Ovary (tissue), 10 donors: ENCODE measurements at places on chromosomes 1 and 21.

- no peak for DNase-seq
Measured at GRCh38 chr1:92194511-92194910, 23.2 kb upstream of the C1orf146 start.

DNA sequence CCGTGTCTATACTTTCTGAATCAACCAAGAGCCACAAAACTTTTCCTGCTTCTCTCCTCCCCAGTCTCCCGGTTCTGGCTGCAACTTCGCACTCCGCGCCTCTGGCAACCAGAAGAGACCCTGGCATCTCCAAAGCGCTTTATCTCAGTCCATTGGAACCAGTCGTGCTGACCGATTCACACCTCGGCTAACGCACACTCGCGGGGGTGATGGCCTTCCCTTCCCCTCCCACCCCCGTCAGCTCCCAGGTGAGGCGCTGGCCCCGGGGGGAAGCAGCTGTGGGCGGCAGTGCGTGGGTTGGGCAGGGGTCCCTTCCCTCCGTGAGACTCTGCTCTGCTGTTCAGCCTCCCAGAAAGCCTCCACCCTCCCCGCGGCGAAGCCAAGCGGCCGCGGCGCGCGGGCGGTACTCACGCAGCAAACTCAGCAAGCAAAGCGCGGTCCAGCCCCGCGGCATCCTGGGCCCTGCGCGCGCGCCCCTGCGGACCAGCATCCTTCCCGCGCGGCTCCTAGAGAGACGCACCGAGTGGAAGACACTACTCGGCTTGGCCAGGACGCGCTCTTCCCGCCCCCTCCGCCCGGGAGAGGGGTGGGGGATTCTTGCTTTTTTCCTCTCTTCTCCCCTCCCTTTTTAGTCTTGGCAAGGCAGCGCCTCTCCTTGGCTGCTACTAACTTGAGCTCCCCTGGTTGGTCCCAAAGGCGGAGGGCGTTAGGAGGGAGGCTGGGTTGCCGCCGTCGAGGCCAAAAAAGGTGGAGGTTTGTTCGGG, at the start of gene CD34:
CD34 (minus strand) TSS at position 535 of the 764 bp plus-strand sequence; CDS start at position 490, 45 bp downstream.
- DNase-seq: peak; percentile 58

DNA sequence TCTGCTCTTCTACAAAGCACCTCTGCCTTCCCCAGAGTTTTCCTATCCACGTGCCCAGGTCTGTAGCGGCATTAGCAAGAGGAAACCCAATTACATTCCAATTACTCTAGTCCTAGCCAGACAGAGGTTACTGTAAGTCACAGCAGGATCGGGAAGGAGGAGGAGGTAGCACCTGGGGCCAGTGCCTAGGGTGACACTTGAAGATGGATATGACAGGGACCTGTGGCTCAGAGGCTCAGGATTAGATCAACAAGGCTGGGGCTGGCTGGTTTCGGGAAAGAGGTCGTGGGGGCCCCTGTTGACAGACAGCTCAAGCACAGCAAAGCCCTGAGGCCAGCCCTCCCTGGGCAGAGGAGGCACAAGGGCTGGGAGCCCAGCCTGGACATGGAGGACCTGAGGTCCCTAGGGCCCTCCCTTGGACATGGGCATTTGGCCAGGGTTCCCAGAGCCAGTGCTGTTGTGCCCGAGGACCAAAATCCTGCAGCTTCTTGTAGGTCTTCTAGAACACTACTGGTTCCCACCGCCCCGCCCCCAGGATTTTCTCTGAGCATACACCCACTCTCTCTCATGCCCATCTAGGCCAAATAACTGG, 3.0 kb upstream of the HCRTR1 start:
- DNase-seq: no peak

- DNase-seq: no peak
Measured at GRCh38 chr1:200279810-200280411, 129.9 kb downstream of the ZNF281 start.

- no peak for DNase-seq
Measured at GRCh38 chr1:239547987-239548386, 161.6 kb downstream of the CHRM3 start.

DNA sequence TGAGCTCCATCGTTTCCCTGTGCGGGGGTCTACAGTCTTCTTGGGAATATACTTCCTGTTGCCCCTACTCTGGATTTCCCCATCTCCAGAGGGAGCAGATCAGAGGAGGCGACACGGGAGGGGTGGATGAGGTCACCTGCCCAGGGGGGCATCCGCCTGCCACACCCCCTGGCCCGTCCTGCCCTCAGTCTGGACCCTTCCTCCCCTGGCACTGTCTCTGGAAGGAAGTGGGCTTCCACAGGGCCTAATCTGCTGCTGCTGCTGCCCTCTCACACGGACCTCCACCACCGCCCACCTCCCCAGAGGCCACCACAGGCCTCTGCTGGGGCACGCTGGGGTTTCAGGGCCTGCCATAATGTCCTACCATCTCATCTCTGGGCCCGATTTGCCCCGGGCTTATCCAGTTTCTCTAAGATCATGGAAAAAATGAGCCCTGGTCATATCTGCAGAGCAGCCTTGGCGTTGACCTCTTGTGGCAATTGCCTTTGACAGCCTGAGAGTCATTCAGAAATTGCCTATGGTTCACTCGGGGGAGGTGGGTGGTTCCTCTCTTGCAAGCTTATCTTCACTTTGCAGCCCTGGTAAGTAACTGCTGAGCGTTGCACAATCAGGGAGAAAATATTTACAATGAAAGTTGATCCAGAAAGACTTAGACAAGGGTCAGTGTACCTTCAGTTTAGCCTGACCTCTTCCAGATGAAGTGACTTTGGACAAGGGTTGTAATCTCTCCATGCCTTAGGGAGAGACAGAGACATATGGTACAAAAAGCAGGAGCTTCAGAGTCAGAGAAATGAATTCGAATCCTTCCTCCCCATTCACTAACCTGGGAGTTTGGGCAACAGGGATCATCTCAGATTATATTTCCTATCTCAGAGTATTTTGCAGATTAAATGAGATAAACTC, 252.4 kb downstream of the TOMM20 start:
- DNase-seq: no peak

GRCh38 chr1:194485432-194485831, 1299.0 kb upstream of the B3GALT2 start:
- DNase-seq: no peak
